ENCODE measurements at places on chromosomes 1 and 21.

GRCh38 chr1:12095452-12096263 lies 32.6 kb downstream of the TNFRSF8 start:
- DNase-seq = no peak

DNA sequence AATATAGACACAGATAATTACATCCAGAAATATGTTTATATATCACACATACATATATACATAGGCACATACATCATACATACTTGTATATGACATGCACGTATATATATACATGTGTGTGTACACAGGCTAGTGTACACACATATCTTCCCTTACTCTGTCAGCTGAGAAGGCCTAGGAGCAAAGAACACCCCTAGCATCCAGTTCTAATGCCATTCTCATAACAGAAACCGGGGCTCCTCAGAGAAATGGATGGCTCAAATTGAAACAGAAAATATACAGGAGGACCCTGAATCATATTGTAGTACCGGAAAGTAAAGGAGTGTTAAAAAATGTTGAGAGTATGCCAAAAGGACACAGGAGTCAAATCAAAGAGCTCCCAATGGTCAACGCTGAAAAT lies 19.7 kb upstream of the HYI start:
- DNase-seq = no peak

DNA sequence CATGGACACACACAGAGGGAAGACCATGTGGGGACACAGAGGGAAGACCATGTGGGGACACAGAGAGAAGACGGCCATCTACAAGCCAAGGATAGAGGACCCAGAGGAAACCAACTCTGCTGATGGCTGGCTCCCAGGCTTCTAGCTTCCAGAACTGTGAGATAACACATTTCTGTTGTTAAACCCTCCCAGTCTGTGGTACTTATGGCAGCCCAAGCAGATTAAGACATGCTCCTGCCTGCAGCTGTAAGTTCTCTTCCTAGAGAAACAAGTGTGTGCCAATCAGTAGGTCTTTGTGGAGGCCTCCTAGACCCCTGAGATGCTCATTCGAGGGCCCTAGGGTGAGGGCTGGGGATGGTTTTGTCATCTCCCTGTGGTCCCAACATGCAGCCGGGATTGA lies 2.7 kb downstream of the AGT start:
- DNase-seq = no peak

DNA sequence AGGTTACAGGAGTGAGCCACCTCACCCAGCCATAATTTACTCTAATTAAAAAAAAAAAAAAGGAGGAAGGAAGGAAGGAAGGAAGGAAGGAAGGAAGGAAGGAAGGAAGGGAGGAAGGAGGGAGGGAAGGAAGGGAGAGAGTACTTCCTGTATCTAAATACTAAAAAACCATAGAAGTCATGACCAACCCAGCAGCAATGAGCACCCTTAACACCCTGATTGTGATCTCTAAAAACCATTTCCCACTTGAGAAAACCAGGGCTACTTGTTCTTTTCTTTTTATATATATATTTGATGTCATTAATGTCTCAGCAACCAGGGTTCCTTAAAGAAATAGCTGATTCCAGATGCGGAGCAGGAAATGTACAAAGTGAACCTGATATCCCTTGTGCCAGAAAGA lies 31.2 kb downstream of the ARID4B start:
- no peak for DNase-seq

GRCh38 chr1:51506537-51506936 lies 12.5 kb downstream of the EPS15 start:
- DNase-seq = no peak

DNA sequence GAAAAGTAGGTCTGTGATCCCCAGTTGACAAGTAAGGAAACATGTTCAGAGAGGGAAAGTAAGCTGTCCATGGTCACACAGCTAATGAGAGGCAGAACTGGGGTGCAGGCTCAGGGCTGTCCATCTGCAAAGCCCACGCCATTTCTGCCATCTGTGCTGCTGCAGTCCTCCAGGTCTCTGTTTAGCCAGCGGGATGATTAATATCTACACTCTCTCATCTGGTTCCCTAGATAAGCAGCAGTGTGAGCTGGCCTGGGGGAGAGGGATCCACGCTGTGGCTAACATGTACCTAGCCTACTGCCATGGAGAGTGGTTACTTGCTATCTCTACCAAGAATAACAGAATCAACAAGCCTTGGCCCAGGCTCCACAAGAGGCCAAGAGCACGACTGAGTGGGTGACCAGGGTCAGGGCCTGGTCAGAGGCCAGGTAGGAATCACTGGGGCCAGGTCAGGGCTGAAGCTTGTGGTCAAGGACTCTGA lies 75.2 kb downstream of the TRABD2B start:
- DNase-seq = no peak

GRCh38 chr1:43348809-43349593 lies 9.8 kb upstream of the CDC20 start:
- DNase-seq = no peak
